ENCODE measurements at places on chromosomes 12 and 14.

- DNase-seq: peak; percentile 10
These were observed 39.5 kb downstream of the BEGAIN start for GRCh38 chr14:100547633-100548294.

DNA sequence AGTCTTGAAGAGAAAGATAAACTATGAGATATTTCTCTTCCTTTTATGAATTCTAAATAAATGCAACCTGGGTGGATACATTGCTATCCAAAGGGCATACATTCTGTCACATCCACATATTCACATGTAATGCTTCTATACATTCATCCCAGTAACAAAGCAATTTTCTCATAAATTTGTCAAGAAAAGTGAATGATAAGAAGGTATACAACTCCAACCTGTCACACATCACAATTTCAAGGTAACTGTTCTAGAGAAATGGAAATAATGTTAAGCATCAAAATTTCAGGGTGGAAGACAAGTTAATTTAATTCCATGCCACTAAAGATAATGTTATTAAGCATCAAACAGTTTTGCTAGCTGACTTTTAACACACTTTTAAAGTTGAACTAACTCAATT lies 212.9 kb downstream of the SYT10 start:
- no peak for DNase-seq

DNA sequence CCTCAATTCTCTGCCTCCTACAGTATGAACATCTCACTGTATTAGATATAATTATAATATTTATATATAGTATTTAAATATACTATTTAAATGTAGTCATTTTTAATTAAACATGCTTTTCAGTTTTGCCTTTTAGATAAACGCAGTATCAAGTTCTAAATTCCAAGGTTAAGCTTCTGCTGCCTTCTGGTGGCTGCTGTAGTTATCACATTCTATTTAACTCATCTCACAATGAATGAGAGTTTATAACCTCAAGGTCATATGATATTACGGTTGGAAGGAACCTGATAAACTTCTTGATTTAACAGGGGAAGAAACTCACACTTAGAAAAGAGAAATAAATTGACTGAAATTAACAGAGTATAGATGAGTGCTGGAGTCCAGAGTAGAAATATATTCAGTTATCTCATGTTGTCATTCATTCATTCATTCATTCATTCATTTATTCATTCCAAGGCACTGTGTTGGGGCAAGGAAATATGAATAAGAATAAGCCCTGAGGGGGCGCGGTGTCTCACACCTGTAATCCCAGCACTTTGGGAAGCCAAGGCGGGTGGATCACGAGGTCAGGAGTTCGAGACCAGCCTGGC lies 31.9 kb downstream of the GUCY2C start:
- DNase-seq: peak; percentile 40

GRCh38 chr14:42804141-42804540 lies 1197.5 kb downstream of the LRFN5 start:
- no peak for DNase-seq

DNA sequence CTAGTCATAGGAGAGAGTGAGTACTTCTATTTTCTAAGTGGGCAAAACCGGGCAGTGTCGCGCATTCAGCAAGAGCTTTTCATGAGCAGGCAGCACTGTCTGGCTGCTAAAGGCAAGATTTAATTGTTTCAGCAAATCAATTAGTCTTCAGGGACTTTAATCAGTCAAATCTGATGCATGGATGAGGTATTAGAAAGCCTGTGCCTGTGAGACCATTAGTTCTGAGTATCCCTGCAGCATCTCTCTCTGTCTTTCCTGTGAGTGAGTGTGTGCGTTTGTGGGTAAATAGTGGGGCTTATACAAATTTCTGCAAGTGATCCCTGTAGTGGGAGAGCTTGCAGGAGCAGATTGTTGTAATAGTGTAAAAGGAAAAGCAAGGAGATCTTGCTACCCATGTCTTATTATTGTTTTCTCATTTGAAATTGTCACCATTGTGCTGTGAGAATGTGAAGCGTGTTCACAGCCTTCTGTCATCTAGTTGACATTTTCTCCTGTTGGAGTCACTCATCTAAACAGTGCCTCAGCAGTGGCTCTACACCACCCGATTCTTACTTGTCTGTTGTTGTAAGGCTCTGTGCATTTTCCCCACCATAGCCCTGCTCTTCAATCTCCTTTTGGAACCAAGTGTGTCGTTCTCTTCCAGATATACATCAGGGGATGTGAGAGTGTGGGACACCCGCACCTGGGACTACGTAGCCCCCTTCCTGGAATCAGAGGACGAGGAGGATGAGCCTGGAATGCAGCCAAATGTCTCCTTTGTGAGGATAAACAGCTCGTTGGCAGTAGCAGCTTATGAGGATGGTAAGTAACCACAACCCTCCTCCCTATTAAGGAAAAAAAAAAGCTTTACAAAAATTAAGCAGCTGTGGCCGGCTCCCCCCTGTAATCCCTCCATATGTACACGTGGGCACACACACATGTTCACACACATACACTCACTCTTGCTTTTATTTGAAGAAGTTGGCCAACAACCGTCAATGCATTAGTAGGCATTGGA lies 53.6 kb downstream of the FBXW8 start:
- DNase-seq: no peak

GRCh38 chr12:65306366-65307168 lies 28.1 kb downstream of the MSRB3 start:
- peak; percentile 80 for DNase-seq

DNA sequence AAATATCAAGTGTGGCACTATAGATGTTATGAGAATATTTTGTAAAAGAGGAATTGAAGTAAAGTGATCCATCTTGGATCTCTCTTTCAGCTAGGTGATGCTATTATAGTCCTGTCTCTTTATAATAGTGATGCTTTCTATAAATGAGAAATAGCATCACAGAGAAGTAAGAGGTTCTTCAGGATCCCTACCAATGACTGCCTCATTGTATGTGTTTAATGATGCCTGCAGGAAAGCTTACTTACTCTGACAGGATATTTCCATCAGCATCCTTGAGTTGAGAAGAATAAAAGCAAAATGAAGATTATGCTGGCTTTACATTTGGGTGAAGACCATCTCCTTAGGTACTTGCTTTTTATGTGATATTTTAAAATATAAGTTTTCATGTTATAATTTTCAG lies 846.0 kb upstream of the LRFN5 start:
- no peak for DNase-seq

- peak; percentile 87 for DNase-seq
These were observed 7.9 kb downstream of the SETD1B start for GRCh38 chr12:121811434-121812319.

GRCh38 chr12:116797885-116798284 lies 59.8 kb downstream of the RNFT2 start:
- no peak for DNase-seq
